ENCODE measurements at places on chromosomes 5 and 9.
A peak's percentile ranks its signal among the peaks of the same experiment; 100 is the strongest.

DNA sequence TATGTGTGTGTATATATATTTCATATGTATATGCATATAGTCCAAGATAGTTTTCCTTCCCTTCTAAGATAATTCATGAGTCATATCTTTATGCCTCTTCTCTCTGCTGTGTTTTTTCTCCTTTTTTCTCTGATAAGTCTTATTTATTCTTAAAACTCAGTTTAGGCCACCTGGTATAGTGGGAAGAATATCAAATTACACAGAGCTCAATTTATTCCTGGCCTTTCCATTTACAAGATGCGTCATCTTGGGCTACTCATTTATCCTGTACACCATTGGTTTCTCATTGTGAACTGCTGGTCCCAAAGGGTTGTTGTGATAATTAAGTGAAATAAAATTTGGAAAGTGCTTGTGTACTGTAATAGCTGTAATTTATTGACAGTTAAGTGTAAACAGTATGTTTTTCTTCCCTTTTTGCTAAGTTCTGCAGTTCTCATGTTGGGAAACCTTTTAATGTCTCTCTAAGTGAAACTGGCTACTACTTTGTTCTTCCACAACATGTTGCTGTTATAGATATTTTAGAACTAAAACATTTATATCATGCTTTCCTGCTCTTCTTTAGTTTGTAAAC is 19.4 kb downstream of the CCDC171 start:
- no peak for DNase-seq

GRCh38 chr9:1173993-1174392 is 123.8 kb downstream of the DMRT2 start:
- DNase-seq = peak; percentile 19

GRCh38 chr5:96903300-96903699 is 27.0 kb downstream of the ERAP2 start:
- DNase-seq = no peak

DNA sequence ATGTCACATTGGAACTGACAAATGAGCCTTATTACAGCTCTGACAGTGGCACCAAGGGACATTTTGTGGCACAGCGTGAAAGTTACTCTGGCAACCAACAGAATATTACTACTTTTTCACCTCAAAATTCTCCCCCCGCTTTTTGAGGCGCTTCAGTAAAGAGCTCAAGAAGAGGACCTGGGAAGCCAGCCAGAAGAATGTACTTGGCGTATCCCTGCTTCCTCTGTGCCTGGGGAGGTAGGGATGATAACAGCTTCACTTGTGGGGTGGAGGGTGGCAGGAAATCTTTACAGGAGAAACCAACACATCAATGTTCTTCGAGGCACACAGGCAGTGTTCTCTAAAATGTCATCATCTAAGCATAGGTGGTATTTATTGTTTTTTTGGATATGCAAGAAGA is 624.1 kb downstream of the NR2F1-AS1 start:
- DNase-seq = no peak

- no peak for DNase-seq
These were observed 228.5 kb downstream of the ENC1 start for GRCh38 chr5:74412066-74412465.

GRCh38 chr9:93453047-93453914 is at the start of gene FAM120AOS:
Gene FAM120AOS (minus strand): TSS chr9:93453581. CDS start chr9:93452709, 872 bp downstream.
- peak; percentile 96 for DNase-seq

GRCh38 chr9:15421990-15422371 is 695 bp upstream of the SNAPC3 start:
- DNase-seq = no peak

DNA sequence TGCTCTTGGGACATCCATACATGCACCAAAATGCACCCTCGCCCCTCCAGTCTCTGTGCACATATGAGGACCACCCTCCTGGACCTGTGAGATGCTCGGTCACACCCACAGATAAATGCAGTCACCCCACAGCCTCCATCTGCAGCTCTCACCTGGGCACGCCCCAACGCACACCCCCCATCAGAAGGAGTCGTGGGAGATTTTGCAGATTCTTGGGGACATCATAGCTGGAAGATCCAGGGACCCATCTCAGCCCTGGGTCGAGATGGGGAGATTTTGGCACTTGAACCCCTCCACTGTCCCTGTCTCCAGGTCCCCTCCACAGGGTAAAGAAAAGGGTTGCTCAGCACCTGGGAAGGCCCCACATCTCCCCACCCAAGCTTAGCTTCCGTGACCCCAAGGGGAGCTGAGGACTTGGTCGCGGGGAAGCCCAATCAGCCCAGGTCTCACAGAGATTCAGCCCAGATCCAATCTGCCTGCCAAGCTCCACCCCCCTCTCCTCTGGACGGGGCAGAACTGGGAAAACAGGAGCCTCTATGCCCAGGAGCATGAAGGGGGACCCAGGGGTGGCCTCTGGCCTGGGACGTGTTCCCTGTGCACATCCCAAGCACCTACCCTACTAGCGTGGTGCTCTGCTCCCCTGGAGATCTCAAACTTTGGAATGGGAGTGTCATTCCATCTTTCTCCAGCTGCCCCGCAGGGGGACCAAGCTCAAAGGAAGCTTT is 89.2 kb upstream of the LMX1B start:
- no peak for DNase-seq
